ENCODE measurements at places on chromosomes 6 and 20.

- DNase-seq: no peak
Measured at GRCh38 chr20:32287231-32287638, 9.8 kb downstream of the KIF3B start.

- no peak for DNase-seq
Measured at GRCh38 chr6:29793036-29793356, 34.6 kb upstream of the HLA-G start.

DNA sequence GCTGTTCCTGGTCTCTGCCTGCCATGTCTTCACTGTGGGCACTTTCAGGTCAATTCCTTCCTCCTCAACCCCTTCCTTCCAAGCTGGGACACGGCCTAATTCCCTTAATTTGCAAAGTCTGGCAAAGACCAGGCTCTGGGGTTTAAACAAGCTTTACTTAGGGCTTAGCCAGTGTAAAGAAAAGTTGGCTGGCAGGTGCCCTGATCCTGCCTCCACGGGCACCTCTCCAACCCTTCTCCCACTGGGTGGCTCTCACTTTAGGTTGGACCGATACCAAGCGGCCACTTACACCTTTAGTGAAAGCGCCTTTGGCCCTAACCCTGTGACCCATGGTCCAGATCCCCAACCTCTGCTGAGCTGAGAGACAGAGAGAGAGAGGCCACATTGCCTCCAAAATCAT, 13.7 kb upstream of the MLN start:
- DNase-seq: no peak

DNA sequence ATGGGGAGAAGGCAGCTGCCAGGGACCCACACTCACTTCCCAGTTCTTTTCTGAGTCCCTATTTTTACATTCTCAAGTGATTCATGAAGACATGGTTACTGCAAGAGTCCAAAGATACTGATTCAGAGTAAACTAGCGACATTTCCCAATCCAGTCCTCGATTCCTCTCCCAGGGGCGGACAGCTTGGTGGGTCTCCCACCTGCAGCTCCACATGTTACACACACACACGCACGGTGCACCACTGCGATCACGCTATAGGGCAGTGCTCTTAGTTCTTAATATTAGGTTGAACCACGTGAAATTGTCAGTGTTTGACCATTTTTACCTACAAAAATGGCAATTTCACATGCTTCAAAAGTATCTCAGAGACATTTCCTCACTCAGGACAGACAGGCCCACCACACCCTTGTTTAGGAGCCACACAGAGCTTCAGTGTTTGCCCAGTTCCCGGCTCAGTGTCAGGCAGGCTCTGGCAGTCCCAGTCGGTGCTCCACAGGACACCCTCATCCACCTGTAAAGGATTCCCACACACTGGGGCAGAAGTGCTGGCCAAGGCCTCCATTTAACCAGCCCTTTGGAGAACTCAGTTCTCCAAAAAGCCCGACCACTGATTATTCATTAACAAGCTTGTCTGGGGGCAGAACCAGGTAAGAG, 51.8 kb downstream of the RRBP1 start:
- DNase-seq: no peak

DNA sequence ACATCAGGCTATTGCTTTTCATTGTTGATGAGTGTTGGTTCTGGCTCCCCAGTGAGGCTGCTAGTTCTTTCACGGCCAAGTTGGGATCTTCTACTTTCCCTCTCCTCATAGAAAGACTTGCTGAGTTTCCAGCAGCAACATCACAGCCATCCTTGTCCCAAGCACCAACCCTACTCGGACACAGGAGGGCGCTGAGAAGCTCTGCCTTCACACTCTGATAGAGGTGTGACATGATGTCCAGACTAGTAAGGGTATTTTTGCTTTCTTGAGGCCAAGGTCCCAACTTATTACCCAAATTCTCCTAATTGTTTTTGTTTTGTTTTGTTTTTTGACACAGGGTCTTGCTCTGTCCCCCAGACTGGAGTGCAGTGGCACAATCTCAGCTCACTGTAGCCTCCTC, 3.0 kb upstream of the GCM1 start:
- peak; percentile 19 for DNase-seq

GRCh38 chr6:41577356-41578216, 31.4 kb downstream of the FOXP4 start:
- no peak for DNase-seq

DNA sequence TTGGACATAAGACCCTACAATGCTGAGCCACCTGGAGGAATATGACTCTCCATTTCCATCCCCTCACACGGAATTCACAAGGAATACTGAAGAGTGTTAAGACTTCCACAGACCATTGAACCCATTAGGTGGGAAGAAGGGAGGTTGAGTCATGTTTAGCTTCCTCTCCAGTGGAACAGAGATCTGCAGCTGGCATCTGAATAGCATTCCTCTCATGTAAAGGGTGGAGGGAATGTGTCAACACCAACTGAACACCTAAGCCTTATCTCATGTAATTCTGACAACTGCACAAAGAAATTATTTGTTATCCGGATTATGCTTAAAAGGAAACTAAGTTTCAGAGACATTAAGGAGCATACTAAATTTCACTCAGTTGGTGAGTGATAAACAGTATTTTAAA, 705.9 kb downstream of the MAFB start:
- no peak for DNase-seq

DNA sequence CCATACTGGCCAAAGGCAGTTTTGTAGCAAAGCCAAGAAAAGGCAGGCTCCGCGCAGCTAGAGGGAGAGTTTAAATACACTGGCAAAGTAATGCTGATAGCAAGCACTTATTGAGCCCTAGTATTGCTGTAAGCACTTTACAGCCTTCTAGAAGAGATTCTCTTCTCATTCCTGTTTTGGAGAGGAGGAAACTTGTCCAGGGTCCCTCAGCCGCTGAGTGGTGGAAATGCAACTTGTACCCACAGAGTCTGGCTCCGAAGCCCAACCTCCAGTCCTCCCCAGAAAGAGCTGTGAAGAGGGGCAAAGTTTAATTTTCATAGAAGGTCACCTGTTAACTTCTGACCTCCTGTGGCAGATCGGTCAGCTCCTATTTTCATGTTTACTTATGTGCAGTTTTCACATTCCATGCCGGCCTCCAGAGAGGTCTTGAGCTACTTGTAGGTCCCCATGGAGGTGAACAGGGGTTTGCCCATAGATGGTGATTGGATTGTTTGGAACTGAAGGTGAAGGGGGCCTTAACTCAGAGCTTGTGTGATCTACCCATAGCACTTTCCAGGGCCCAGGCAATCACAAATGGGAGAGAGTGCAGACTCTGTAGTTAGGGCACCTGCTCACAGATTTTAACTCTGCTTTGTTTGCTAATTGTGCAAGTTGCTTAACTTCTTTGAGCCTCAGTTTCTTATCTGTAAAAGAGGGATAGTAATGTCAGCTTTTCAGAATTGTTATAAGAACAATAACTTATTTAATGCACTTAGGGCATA, 70.7 kb downstream of the LYRM2 start:
- peak; percentile 50 for DNase-seq

DNA sequence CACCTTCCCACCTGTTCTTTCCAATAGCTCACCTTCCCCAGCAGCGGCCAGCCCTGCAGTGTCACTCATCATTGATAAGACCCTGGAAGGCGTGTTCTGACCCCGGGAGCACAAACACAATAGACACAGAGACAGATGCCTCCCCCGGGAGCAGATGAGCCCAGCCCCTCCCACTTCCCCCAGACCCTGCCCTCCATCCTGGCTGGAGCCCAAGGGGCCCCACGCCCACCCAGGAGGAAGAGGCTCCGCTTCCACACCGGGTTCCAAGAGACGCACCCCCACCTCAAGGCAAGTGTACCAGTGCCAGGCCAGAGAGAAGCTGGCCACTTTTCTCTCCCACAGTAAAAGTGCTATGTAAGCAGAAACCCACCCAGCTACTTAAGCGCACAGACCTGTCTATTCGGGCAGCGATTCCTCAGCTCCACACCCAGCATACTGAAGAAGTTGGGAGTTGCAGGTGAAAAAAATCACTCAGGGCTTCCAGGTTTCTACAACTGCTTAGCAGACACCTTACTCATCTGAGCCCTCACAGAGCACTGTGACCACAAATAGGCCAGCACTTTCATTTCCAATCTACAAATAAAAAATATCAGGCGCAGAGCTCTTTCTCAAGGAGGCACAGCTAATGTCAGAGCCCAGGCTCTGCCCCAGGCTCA, 93.4 kb upstream of the NXT1 start:
- no peak for DNase-seq

DNA sequence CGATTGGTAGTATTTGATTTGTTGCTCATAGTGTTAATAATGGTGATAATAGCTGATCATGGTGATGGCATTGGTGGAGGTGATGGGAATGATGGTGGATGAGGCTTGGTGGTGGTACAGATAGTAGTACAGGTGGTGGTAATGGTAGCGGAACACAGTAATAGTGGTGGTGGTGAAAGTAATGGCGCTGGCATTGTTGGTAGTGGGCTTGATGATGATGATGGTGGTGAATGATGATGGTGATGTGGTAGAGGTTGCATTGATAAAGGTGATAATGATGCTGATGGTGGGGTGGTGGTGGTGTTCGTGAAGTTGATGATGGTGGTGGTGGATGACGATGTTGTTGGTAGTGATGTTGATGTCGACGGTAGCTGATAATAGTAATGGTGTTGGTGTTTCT, 24.6 kb upstream of the CLIC5 start:
- no peak for DNase-seq

GRCh38 chr6:4644996-4645395, 131.2 kb upstream of the CDYL start:
- no peak for DNase-seq

GRCh38 chr6:111650049-111650448, 44.4 kb upstream of the TRAF3IP2 start:
- no peak for DNase-seq

DNA sequence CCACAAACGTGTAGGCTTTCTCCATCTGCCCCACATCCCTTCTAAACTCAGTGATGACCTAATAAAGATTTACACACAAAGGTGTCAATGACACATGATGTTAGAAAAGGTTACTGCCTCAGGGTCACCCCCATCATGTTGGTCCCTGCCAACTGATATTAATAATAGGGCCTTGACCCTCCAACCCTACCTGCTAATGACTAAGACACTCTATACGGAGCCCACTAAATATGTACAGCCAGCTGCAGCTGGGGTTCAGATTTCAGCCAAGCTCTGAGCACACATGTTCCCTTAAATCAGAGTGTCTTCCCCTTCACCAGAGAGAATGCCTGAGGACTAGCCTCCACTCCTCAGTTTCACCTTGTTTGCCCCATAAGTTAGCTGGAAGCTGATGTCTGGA, 67.4 kb upstream of the SNRPB2 start:
- DNase-seq: no peak
